ENCODE measurements at places on chromosomes 11 and 22.

- no peak for DNase-seq
Measured at GRCh38 chr22:20002636-20003035, 14.0 kb downstream of the ARVCF start.

GRCh38 chr11:38019072-38019775 lies 1421.2 kb upstream of the RAG2 start:
- no peak for DNase-seq

- DNase-seq = no peak
Measured at GRCh38 chr11:118511601-118512000, 15.7 kb upstream of the TTC36 start.

DNA sequence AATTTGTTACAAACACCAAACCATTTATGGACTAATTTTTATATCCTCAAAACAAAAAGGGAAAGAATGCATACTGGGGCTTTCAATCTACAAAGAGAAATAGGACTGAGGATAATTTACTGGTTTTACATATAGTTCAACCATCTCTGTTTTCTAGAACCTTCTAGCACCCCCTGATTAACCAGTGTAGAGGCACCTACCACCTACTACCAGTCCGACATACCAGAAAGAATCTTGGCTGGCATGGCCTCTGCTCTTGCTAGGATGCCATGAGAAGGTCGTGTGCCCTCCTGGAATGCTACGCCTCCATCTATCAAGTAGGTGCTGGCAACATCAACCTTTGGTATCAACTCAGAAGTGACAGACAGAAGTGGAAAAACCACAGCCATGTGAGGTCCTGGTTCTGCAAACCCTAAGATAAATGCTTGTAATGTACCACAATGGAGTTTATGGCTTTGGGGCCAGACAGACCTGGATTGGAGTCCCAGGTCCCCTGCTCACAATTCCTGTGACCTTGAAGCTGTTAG lies 28.2 kb downstream of the MYH9 start:
- DNase-seq = no peak

DNA sequence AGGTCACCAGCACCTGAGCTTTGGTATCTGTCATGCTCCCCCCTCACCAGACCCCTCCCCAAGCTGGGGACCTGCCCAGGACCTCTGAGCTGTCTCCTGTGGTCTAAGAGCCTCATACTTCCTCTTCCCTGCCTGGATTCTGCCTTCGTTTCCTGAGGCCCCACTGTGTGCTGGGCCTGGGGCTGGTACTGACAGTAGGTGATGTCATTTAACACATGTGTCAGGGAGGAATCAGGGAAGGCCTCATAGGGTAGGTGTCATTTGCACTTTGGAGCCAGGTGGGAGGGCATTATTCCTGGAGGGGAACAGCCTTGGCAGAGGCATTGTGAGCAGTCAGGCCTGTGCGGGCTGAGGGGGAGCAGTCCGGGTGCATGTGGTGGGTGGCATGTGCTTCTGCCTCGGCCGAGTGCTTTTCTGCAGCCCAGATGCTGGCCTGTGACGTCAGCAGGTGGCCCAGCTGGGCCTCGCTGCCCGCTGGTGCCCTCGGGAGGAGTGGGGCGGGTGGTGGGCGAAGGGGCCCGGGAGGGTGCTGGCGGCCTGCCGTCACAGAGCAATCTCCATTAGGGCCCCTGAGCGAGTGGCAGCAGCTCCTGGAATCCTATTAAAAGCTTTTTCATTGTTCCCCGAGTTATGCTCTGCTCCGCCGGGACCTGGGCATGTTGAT lies 9.1 kb downstream of the FLRT1 start:
- DNase-seq = no peak

DNA sequence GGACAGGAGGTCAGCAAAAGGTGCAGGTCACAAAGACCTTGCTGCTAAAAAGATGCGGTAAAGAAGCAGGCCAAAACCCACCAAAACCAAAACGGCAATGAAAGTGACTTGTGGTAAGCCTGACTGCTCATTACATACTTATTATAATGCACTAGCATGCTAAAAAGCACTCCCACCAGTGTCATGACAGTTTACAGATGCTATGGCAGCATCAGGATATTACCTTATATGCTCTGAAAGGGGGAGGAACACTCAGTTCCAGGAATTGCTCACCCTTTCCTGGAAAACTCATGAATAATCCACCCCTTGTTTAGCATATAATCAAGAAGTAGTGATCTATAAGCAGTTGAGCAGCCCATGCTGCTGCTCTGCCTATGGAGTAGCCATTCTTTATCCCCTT lies 45.2 kb upstream of the SLC5A12 start:
- DNase-seq = no peak

GRCh38 chr22:48842583-48842945 lies 985.1 kb downstream of the BRD1 start:
- DNase-seq = no peak

DNA sequence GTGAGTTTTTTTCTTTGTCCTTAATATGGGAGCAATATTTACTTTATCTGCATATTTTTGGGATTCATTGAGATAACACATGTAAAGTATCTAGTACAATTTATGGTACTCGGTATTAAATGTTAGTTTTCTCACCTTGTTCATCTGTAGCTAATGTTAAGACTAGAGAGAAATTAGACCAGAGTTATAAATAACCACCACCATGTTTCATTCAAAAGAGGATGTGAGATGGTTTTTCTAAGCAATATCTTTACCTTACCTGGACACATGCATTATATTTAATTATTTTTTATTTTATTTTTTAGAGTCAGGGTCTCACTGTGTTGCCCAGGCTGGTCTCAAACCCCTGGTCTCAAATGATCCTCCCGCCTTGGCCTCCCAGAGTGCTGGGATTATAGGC lies 18.4 kb downstream of the ARHGAP42 start:
- no peak for DNase-seq

DNA sequence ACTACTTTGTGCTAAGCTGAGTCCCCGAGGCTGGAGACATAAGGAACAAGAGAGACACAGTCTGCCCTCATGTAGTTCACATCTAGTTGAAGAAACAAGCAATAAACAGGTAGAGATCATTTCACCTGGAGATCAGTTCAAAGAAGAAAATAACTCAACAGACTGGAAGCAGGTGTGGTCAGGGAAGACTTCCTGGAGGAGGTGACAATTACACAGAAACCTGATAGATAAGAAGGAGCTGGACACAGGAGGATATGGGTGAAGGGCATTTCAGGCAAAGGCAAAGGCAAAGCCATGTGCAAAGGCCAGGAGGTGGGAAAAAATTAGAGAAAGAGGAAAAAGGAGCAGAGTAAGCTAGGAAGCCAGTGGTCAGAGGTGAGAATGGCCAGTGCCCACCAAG lies 115.6 kb downstream of the MN1 start:
- DNase-seq = no peak

- DNase-seq = no peak
Measured at GRCh38 chr11:116946414-116946813, 109.0 kb upstream of the APOA1 start.

GRCh38 chr11:38153985-38154384 lies 1555.9 kb upstream of the RAG2 start:
- DNase-seq = no peak

DNA sequence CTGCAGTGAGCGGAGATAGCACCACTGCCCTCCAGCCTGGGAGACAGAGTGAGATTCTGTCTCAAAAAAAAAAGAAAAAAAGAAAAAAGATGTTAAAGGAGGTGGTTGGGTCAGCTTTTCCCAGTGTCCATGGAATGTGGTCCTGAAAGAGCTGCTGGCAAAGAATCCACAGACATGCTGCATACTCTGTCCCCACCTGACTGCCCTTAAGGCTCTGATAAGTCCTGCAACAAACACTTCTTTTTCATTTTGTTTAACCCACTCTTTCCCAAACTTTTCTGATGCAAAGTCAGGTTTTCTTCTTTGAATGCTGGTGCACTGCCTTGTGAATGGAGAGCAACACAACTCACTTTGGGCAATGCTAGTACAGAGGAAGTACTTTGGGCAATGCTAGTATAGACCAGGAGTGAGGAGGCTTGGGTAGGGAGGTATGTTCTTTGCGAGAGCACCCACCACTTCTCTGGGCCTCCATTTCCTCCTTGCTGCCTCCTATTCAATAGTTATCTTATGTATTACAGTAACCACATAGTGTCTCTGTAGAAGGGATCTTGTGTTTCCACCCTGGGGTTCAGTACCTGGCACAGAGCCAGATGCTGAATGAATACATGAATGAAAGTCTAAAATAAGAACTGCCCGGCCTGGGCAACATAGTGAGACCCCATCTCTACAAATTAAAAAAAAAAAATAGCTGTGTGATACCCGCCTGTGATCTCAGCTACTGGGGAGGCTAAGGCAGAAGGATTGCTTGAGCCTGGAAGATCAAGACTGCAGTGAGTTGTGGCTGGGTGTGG lies 18.9 kb downstream of the LIF start:
- DNase-seq = no peak

DNA sequence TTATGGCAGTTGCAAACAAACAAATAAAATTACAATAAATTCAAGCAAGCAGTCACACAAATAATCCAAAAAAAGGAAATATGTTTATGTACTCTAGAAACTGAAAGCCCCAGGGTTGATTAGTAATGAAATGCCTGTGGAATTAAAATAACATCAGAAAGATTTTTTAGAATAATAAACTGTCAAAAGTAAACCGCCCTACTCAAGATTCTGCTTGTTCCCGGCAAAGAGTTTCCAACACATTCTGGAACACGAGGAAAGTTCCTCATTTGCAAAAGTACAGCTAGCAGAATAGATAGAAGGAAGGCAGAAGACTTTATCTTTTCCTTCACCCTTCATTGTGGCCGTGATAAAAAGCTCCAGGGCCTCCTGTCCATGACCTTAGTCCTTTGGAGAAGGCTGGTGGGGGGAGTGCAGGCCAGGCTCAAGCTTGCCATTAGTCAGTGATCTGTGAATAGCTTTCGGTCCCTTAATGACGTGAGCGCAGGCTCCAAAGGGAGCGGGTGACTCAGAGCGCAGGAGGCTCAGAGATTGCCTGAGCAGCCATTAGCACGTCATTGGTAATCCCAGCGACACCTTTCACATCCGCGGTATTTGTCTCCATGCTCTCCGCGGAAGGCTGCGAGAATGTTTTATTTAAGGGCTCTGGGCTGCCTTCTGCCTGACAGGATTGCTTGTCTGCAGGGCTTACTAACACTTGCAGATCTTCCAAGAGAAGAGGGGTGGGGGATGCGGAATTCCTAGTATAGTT lies 458.3 kb downstream of the METTL15 start:
- DNase-seq = no peak

- no peak for DNase-seq
Measured at GRCh38 chr11:119704849-119705248, 24.2 kb downstream of the NECTIN1 start.

DNA sequence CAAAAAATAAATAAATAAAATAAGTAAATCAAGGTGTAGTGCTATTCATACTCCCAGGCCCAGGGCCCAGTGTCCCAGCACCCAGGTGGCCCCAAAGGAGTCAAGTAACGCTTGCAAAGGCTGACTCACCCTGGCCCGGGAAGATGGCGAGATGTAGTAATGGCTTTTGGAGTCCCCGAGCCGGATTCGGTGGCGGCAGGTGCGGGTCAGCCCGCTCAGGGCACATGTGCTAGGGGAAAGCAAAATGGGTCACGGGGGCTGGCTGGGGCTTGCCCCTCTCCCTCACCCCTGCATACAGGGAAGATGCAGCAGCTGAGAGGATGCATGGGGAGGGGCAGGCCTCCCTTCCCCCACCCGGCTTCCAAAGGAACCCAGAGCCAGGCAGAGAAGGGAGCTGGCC lies 11.0 kb upstream of the FADS3 start:
- no peak for DNase-seq

GRCh38 chr22:22397292-22397870 lies 111.2 kb downstream of the ZNF280B start:
- DNase-seq = no peak

GRCh38 chr11:70786021-70786665 lies 387.8 kb downstream of the CTTN start:
- DNase-seq = no peak

- DNase-seq = no peak
Measured at GRCh38 chr22:25844601-25845000, 102.6 kb downstream of the MYO18B start.

GRCh38 chr22:38028344-38029130 lies 28.7 kb upstream of the PICK1 start:
- DNase-seq = no peak

- DNase-seq = no peak
Measured at GRCh38 chr11:32448232-32448631, 12.9 kb upstream of the WT1 start.

- DNase-seq = no peak
Measured at GRCh38 chr11:110312670-110313069, 16.3 kb upstream of the RDX start.

DNA sequence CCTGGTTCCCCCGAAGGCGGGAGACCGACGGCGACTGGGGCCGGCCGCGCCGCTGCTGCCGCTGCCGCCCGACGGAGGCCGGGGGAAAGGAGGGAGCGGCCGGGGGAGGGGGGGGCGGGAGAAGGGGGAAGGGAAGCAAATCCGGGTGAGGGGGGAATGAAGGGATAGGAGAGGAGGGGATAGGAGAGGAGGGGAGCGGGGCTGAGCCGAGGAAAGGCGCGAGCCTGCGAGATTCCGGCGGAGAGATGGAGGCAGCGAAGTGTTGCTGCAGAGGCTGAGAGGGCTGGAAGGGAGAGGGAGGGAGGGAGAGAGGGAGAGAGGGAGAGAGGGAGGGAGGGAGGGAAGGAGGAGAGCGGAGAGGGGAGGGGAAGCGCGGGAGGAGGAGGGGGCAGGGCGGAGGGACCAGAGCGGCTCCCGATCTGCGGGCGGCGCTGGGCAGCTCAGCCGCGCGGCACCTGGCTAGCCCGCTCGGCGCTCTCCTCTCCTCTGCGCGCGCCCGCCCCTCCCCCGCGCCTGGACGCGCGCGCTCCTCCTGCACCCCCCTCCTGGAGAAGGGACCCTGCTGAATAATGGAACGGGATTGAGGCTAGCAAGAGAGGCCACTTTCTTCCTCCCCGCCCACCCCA lies 52.3 kb downstream of the SLC22A12 start:
- no peak for DNase-seq

DNA sequence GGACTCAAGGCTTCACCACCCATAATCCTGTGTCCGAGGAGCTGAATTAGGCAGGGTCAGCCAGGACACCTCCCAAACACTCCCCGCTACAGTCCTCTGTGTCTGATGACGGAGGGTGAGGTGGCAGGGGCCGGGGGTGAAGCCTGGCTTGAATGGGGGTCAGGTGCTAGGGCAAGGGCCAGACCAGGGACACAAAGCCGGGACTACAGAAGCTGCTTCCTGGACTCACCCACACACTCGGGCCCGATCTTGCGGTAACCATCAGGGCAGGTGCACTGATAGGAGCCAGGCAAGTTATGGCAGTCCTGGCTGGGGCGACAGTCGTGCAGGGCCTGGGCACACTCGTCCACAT lies 2.3 kb downstream of the EFEMP2 start:
- no peak for DNase-seq

DNA sequence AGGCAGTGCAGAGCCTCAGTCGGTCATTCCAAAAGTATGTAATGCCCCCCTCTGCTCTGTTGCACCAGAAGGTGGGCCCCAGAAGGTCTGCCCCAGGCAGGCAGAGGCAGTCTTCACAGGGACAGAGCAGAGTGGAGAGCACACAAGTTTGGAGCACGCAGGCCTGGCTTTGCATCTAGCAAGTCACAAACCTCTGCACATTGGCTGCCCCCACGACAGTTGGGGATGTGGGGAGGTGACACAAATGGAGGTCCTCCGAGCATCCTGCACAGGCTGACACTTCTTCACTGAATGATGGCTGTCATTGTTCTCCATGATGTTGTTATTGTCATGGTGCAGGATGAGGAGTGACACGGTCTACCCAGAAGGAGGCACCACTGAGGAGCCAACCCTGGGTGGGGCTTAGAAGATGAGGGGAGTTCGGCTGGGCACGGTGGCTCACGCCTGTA lies 11.9 kb downstream of the TOM1 start:
- DNase-seq = no peak

Data from CD4-positive, alpha-beta T cell treated with Interferon alpha-2 for 1 hour (primary cell).